ENCODE measurements at places on chromosomes 12 and 14.

DNA sequence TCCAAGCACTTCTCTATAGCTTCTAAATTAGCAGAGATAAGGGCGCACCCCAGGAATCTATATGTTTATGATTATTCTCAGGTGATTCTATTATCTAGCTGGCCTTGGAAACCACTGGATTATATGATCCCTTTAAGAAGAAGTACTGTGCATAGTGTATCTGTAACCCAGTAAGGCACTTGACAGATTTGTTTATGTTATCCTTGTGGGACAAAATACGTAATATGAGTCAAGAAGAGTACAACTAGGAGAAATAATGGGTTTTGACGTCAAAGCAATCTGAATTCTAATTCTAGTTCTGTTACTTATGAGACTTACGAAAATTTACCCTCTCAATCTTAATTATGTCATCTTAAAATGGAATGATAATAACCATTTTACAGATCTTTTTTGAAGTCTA lies 259.6 kb upstream of the NAV3 start:
- DNase-seq: no peak

GRCh38 chr14:85221832-85222231 lies 308.1 kb upstream of the FLRT2 start:
- DNase-seq: no peak

DNA sequence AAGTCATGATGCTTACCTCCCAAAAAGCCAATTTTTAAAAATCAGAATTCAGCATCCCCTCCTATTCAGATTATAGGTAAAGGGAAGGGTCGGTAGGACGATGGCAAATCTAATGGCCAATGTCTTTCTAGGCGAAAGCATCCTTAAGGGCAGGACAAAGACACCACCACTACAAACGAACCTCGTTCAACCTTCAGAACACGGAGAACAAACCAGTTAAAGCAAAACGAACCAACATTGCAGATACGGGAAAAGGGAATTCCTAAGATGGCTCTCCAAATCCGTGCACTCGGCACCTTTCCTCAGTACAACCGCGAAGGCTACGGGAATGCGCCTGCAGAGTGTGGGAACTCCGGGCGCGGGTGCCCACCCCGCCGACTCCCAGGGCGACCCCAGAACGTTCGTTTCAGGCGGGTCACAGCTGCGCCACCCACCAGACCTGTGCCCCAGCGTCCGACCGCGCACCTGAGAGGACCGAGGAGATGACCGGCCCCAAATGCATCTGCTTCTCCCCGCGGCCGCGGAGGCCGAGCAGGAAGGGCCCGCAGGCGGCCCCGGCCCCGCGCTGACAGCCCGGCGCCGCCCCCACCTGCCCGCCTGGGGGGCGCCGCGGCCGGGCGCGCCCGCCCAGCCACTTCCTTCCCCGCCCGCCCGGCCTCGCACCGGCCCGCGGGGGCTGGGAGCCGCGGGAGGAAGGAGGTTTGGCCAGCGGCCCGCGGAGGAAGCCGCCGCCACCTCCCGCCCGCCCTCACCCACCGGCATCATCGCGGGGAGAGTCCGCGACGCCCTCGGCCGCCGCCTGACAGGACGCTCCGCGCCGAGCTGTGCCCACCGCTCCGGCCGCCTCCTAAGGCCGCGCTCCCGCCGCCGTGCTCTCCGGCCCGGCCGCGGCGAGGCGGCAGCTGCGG lies 578 bp downstream of the PPP1R13B start:
- no peak for DNase-seq

DNA sequence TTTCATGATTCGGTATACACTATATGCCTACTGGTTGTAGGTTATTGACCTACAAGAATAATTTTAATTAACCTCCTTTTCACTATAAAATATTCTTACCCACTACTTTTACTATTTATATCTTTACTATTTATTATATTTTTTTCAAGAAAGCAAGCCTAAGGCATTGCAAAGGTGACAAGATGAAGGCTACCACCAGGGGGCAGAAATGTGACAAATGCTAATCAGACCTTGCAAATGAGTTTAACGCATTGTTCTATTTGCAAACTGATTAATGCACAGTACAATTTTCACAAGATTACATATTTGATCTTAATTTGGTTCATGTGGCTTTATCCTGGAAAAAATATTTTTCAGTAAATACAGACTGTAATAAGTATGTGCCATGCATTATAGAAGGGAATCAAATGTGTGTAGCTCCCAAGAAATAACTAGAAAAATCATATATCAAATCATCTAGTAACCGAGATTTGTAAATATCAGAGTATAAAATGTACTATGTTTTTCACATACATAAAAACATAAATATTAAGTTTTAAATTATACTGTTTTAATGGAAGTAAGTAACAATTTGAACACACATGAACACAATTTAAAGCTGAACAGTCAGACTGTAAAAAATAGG lies 107.0 kb downstream of the ADAMTS20 start:
- peak; percentile 27 for DNase-seq
